ENCODE measurements at places on chromosomes 5 and 9.

GRCh38 chr5:37816883-37817282 is 23.0 kb downstream of the GDNF start:
- DNase-seq: no peak

DNA sequence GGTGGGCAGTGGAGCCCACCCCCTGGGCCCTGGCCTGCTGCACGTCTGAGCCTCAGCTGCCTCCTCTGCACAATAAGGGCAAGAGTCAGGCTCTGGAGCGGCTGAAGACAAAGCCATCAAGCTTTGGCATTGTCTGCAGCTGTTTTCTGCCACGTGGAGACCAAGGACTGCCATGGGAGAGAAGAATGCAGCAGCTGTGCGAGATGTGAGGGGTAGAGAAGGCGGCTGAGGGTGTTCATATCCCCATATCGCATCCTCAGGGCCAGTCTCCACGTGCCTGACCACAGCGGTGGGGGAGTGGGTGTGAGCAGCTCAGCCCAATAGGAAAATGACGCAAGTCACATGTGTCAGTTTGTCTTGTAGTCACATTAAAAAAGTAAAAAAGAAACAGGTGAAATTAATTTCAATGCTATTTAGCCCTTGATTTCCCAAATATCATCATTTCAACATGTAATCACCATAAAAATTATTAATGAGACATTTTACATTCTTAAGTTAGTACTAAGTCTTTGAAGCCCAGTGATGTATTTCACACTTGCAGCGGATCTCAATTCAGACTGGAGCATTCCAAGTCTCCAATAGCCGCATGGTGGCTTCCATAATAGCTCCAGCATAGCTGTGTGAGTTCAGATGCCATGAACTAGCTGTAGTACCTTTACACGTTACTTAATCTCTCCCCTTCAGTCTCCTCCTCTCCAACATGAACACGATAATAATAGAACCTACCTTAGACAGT is 6.6 kb downstream of the C1QTNF2 start:
- DNase-seq: no peak

- DNase-seq: no peak
Observed at GRCh38 chr9:134488331-134489280, 153.0 kb upstream of the COL5A1 start.

GRCh38 chr9:79661279-79661678 is 89.5 kb downstream of the TLE4 start:
- no peak for DNase-seq

GRCh38 chr5:37957218-37957617 is 117.4 kb upstream of the GDNF start:
- DNase-seq: no peak

DNA sequence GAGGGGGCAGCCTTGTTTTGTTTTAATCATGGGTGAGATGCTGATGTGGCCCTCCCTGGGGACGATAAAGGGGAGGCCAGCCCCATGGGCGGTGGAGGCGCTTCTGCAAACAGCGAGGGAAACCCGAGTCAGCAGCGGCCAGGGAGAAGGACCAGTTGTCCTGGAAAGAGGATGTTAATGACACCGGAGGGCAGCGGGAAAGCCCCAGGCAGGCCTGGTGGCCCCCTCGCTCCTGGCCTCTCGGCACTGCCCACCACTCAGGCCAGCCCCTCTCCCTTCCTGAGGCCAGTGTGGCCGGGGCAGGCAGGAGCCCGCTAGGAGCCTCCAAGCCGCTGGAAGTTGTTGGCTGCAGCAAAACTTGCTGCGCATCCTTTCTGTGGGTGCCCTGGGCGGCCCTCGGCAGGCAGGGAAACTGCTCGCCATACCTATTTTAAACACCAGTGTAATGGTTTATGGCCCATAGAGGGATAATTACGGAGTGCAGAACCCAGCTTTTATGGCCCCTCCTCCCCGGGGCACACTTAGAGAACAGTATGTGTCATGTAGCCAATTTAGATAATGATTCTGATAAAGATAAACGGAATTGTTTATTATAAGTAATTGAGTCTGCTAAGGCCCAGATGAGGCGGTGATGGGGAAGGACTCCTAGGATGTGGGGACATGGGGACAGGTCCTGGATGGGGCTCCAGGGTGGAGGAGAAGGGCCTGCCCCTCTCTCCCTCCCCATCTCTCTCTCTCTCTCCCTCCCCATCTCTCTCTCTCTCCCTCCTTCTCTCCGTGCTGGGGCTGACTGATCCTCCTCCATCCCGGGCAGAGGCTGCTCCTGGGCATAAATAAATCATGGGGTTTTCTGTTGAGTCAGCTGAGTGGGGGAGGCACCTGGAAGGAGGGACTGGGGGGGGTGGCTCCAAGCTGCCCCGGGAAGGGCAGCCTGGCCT is 36.9 kb downstream of the LMX1B start:
- DNase-seq: no peak

DNA sequence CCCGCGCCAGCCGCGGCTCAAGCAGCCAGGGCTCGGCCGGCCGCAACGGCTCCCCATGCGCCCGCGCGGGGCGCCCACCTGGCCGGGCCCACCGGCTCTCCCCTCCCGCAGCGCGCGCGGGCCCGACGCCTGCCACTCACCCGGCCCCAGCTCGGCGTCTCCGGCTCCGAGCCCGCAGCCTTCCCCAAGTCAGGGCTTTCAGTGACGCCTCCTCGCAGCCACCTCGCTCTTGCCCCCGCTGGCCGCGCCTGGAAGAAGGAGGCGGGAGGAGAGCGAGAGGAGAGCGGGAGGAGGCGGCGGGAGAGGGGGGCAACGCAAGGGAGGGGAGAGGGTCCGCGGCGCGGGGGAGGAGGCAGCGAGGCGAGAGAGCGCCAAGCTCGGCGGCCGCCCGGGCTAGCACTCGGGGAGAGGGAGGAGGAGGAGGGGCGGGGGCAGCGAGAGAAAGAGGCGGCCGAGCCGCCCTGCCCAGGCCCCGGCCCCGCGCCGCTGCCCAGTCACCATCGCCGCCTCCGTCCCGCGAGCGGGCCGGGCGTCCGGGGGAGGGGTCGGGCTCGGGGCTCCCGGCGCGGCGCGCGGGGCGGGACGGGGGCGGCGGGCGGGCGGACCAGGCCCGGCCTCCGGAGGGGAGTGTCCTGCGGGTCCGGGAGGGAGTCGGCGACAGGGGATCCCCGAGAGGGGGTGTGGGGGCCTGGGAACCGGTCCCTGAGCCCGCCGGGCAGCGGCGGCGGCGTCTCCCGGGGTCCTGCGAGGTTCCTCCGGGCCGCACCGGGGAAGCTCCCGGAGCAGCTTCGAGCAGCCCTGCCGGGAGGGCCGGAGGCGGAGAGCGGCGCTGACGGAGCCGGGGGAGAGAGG is at the start of gene LHFPL2:
Gene LHFPL2, minus strand, starts transcription at position 414 of the 852 bp plus-strand sequence. CDS start 138,559 bp downstream, outside the sequence.
- DNase-seq: no peak

DNA sequence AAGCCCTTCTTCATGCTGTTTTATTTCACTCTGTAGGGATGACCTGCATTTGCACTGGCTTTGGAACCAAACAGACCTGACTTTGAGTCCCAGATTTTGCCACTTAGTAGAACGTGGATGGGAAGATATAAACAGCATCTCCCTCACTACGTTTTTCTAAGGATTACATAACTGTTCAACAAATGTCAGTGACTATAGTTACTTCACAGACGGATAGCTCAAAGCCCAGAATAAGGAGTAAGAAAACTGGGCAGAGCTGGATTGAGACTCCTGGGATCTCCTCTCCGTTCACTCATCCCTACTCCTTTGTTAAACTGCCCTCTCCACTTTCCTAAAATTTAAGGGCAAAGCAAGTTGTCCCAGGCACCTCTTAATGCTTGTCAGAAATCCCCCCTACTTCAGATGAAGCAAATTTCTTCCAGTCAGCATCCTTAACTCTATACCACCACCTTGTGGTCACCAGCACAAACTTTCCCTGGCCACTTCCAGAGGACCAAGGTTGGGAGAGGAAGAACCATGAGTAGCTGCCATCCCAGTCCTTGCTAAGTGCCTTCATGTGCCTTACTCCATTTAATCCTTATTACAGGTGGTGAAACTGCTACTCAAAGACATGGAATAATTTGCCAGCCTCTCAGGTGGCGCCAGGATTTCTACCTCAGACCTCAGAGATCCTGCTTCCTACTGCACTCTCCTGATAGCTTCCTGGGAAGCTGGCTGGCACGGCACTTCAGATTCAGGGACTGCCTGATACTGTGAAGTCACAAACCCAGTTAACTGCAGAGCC is 38.4 kb downstream of the EGR1 start:
- no peak for DNase-seq

GRCh38 chr5:15948190-15948589 is 231.4 kb downstream of the MARCHF11 start:
- no peak for DNase-seq

- no peak for DNase-seq
Observed at GRCh38 chr5:79850316-79850822, 140.7 kb downstream of the MTX3 start.
